ENCODE measurements at places on chromosomes 5 and 9. TPM values are rescaled to one million over a fixed set of nuclear protein-coding genes. Genes with fewer than 3 reads are reported as not detected.

The NOXA1 gene
- total RNA-seq, result 3.4 TPM

The ZNF346 gene
- 18.3 TPM for total RNA-seq

The ADGRD2 gene
- total RNA-seq, result not detected

The IL9 gene
- not detected for total RNA-seq

The SEPTIN8 gene
- 37.1 TPM for total RNA-seq

The HOMER1 gene
- 11.2 TPM for total RNA-seq

The SVEP1 gene
- total RNA-seq, result 41.9 TPM

The SFXN1 gene
- 11.2 TPM for total RNA-seq

The FOXD4 gene
- 0.42 TPM for total RNA-seq

The LIX1 gene
- 1.2 TPM for total RNA-seq

The PTCH1 gene
- total RNA-seq, result 18.7 TPM

The LECT2 gene
- not detected for total RNA-seq

The MAML1 gene
- total RNA-seq, result 27.8 TPM

DNA sequence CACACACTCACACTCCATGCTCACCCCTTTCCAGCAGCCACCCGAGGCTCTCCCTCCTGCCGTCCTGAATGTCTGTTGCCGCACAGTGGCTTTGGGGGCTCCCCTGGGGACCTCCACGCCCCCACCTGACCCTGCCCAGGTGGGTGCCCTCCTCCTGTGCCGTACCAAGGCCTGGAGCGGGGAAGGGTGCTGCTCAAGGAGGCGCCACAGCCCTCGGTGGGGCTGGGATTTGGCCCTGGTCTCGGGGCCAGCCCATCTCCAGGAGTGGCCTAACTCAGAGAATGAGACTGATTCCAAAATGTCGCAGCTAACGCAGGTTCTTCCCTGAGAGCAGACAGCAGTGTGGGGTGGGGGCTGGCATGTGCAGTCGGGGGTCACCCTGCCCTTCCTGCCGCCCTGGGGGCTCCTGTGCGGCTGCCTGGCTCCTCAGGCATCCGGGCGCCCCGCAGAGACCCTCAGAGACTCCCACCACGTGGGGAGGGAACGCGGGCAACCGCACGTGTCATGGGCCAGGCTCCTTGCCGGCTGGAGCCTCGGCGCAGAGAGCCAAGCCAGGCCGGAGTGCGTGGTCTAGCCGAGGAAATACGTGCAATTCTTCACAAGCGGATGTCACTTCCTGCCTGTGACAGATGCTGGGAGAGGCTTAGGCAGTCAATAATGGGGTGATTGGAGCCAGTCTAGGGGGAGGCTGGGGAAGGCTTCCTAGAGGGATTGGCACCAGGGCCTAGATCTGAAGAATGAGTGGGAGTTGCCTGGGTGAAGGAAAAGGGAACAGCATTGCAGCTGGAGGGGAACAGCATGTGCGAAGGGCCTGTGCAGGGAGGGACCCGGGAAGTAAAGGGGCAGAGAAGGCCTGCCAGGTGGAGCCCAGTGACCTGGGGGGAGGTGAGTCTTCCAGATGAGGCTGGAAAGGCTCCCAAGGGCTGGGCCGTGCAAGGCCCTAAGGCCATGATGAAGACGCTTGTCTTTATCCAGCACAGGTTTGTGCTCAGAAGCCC lies 44.1 kb downstream of the C9orf50 start:
- H3K4me1 ChIP-seq, result peaks cover 5% of the 10 kb centered on the region
- H3K27ac ChIP-seq, result peak overlapping the region; percentile 18
- H3K27me3 ChIP-seq, result no peaks in the 10 kb centered on the region
- no peak overlapping the region for H3K4me3 ChIP-seq
- H3K36me3 ChIP-seq, result no peaks in the 10 kb centered on the region
- no peak for DNase-seq

GRCh38 chr5:77846422-77847128 lies 70.4 kb upstream of the TBCA start:
- H3K4me3 ChIP-seq, result no peak overlapping the region
- peak; percentile 86 for DNase-seq
- no peaks in the 10 kb centered on the region for H3K36me3 ChIP-seq
- no peak overlapping the region for H3K27ac ChIP-seq
- H3K27me3 ChIP-seq, result no peaks in the 10 kb centered on the region
- H3K4me1 ChIP-seq, result peaks cover 9% of the 10 kb centered on the region

DNA sequence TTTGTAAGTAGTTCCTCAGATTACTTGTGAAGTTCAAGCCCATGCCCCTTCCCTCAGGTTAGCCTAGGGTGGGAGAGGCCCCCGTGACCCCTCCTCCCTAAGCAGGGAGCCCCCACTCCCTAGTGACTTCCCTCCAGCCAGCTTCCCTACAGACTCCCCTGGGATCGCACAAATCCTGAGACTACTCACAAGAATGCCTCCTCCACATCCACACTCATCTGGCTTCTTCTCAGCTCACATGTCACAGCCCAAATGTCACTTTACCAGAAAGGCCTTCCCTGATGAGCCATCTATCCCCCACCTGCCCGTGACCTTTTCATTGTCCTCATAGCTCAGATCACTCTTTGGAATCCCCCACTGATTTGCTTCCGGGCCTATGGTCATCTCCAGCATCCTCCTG lies 96.7 kb upstream of the ARAP3 start:
- H3K27me3 ChIP-seq, result no peaks in the 10 kb centered on the region
- H3K27ac ChIP-seq, result no peak overlapping the region
- no peaks in the 10 kb centered on the region for H3K36me3 ChIP-seq
- H3K4me1 ChIP-seq, result peaks cover 6% of the 10 kb centered on the region
- DNase-seq, result no peak

DNA sequence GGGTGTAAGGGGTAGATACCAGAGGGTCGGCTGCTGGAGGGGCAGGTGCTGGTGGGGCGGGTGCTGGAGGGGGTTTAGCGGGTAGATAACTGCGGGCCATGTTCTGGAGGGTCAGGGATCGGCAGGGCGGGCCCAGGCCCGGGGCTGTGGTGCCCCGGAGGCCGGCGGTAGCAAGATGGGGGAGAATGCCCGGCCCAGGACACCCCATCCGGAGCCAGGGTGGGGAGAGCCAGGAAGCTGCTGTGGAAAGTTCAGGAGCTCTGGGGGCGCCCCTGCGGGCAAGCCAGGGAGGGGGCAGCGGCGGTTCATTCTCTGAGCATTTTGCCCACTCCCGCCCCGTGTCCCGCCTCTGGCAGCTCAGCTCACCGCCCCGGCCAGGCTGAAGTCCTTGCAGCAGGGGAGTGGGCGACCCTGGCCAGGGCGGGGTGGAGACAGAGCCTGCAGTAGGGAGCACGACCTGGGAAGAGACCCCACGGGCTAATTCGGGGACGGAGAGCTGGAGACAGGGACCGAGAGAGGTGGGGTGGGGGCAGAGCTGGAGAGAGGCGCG lies 538 bp downstream of the PRRT1B start:
- H3K27me3 ChIP-seq, result peaks cover 7% of the 10 kb centered on the region
- H3K4me3 ChIP-seq, result peak overlapping the region; percentile 37
- no peak for DNase-seq

- H3K4me1 ChIP-seq, result peaks cover 29% of the 10 kb centered on the region
- no peaks in the 10 kb centered on the region for H3K27me3 ChIP-seq
- H3K36me3 ChIP-seq, result peaks cover 26% of the 10 kb centered on the region
- no peak for DNase-seq
Measured at GRCh38 chr5:1497795-1498622, 25.8 kb downstream of the LPCAT1 start.

DNA sequence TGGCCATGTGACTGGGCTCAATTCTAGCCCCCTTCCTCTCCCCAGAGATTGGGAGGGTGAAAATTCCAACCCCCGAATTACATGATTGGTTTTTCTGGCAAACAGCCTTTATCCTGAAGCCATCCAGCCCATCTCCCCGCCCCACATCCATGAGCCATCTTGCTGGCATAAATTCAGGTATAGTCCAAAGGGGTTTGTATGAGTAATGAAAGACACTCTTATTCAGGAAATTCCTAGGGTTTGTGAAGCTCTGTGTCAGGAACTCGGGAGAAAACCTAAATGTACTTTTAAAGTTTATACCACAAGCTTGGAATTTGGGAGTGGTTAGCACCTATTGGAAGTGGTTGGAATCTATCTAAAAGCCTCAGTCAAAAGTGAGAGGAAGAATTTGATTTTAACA lies 80.6 kb upstream of the SIMC1 start:
- H3K27ac ChIP-seq, result no peak overlapping the region
- H3K4me1 ChIP-seq, result no peaks in the 10 kb centered on the region
- no peaks in the 10 kb centered on the region for H3K36me3 ChIP-seq
- H3K27me3 ChIP-seq, result no peaks in the 10 kb centered on the region

- no peak overlapping the region for H3K27ac ChIP-seq
- no peaks in the 10 kb centered on the region for H3K36me3 ChIP-seq
- no peak overlapping the region for H3K4me3 ChIP-seq
- H3K4me1 ChIP-seq, result no peaks in the 10 kb centered on the region
- no peak for DNase-seq
Measured at GRCh38 chr9:110947491-110948044, 90.7 kb downstream of the LPAR1 start.

DNA sequence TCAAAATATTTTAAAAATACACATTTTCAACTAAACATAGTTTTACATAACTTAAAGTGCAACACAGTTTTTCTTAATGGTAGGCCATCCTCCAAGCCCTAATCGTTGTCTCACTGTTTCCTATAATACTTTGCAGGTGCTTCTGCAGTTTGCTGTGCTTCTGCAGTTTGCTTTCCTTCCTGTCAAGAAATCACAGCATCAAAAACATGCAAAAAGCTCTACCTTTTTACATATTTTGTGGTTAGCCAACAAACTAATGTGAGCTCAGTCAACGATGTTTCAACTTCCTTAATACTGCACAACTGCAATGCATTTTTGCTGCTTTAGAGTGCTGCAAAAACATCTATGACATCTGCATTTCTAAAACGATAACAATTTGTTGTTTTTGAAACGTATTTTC lies 25.2 kb downstream of the EMB start:
- H3K36me3 ChIP-seq, result no peaks in the 10 kb centered on the region
- H3K4me3 ChIP-seq, result no peak overlapping the region
- no peaks in the 10 kb centered on the region for H3K4me1 ChIP-seq
- no peaks in the 10 kb centered on the region for H3K27me3 ChIP-seq

- H3K27me3 ChIP-seq, result no peaks in the 10 kb centered on the region
- H3K27ac ChIP-seq, result no peak overlapping the region
- H3K4me1 ChIP-seq, result peaks cover 28% of the 10 kb centered on the region
- no peak for DNase-seq
- no peaks in the 10 kb centered on the region for H3K36me3 ChIP-seq
- H3K4me3 ChIP-seq, result no peak overlapping the region
Measured at GRCh38 chr5:100542086-100542485, 6.9 kb downstream of the FAM174A start.

- H3K27ac ChIP-seq, result no peak overlapping the region
- DNase-seq, result no peak
- no peaks in the 10 kb centered on the region for H3K27me3 ChIP-seq
Measured at GRCh38 chr5:157994906-157995519, 136.1 kb upstream of the CLINT1 start.

DNA sequence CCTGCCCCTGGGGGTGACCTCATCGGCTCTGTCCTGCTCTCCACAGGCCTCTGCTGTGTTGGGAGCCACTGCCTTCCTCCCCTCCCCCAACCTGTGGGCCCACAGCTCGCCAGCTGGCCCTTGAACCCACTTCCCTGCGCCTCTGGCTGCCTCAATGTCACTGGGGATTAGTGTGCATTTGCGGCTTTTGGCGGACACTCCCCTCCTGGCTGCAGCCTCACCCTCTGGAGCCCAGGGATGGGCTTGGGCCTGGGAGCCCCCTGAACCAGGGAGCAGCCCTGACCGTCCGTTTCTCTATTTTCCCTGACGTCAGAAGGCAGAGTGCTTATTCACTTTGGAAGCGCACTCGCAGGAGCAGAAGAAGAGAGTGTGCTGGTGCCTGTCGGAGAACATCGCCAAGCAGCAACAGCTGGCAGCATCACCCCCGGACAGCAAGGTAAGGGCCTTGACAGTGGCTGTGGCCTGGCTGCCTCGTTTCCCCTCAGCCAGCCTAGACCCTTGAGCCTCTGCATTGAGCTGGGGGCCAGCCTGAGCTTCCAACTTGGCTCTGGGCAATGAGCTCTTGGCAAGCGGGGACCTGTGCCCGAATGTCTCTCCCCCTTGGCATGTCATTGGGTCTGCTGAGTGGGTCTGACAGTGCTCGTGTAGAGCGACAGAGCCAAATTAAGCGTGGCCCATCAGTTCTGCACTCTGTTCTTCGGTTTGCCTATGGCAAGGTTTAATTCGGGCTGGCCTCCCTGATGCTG lies 73.1 kb downstream of the RGS3 start:
- H3K27me3 ChIP-seq, result no peaks in the 10 kb centered on the region
- DNase-seq, result no peak
- H3K4me1 ChIP-seq, result peaks cover 47% of the 10 kb centered on the region
- peaks cover 50% of the 10 kb centered on the region for H3K36me3 ChIP-seq
- H3K27ac ChIP-seq, result peak overlapping the region; percentile 29
- no peak overlapping the region for H3K4me3 ChIP-seq

- no peaks in the 10 kb centered on the region for H3K27me3 ChIP-seq
- H3K36me3 ChIP-seq, result no peaks in the 10 kb centered on the region
- H3K4me1 ChIP-seq, result no peaks in the 10 kb centered on the region
- no peak overlapping the region for H3K4me3 ChIP-seq
- no peak for DNase-seq
- H3K27ac ChIP-seq, result no peak overlapping the region
Measured at GRCh38 chr5:145887976-145888574, 15.3 kb upstream of the GRXCR2 start.

- peaks cover 3% of the 10 kb centered on the region for H3K36me3 ChIP-seq
- no peaks in the 10 kb centered on the region for H3K27me3 ChIP-seq
- H3K4me1 ChIP-seq, result no peaks in the 10 kb centered on the region
- no peak for DNase-seq
- H3K27ac ChIP-seq, result no peak overlapping the region
- H3K4me3 ChIP-seq, result no peak overlapping the region
Measured at GRCh38 chr5:37696190-37697021, 143.4 kb downstream of the GDNF start.

DNA sequence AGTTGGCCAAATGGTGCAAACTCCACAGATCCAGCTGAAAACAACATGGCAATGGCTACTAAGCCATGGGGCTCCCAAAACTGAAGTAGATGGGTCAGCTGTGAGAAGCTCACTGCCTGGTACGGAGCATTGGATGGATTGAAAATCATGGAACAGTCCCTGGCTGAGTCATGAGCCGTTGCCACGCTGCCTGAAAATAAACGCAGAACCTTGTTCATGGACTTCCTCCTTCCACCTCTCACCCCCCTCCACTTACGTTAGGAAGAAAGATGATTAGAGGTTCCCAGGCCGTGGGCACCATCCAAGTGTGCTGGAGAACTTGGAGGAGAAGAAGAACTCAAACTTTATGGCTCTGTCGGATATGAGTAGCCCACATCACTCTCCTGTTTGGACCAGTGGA lies 6.8 kb upstream of the DIPK1B start:
- no peaks in the 10 kb centered on the region for H3K36me3 ChIP-seq
- no peak for DNase-seq
- H3K4me3 ChIP-seq, result no peak overlapping the region
- no peaks in the 10 kb centered on the region for H3K27me3 ChIP-seq

DNA sequence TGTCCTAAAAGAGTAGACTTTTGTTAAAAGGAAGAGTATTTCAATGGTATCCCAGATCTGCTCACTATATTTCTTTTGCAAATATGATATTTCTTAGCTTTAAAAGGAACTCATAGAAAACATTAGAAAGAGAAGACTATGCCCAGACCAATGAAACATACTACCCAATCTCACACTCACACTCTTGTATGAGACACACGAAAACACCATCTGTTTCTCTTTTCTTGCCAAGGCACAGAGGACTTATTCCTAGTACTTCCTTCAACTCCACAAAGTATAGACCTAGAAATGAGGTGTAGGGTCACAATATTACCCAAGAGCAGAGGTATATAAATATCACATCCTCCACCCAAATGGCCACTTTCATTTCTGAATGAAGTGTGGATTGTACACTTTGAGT lies 292.4 kb upstream of the ACO1 start:
- no peaks in the 10 kb centered on the region for H3K4me1 ChIP-seq
- no peak overlapping the region for H3K4me3 ChIP-seq
- no peaks in the 10 kb centered on the region for H3K27me3 ChIP-seq
- no peak overlapping the region for H3K27ac ChIP-seq
- no peaks in the 10 kb centered on the region for H3K36me3 ChIP-seq

Data from esophagus muscularis mucosa (tissue), 4 donors.